Stimulated activated CD8-positive, alpha-beta memory T cell treated with anti-CD3 and anti-CD28 coated beads, Interleukin-2, amount 100 ng/mL, for 48 hours (primary cell): ENCODE measurements at places on chromosomes 3 and 15.

GRCh38 chr15:41900526-41901380 lies 6.9 kb upstream of the SPTBN5 start:
- DNase-seq: no peak

GRCh38 chr3:72629191-72629631 lies 219.0 kb downstream of the SHQ1 start:
- no peak for DNase-seq

GRCh38 chr3:10189557-10190354 lies 25.0 kb downstream of the IRAK2 start:
- no peak for DNase-seq

GRCh38 chr3:128178782-128179483 lies 25.7 kb downstream of the EEFSEC start:
- no peak for DNase-seq

GRCh38 chr3:115110830-115111229 lies 36.3 kb downstream of the ZBTB20 start:
- no peak for DNase-seq

DNA sequence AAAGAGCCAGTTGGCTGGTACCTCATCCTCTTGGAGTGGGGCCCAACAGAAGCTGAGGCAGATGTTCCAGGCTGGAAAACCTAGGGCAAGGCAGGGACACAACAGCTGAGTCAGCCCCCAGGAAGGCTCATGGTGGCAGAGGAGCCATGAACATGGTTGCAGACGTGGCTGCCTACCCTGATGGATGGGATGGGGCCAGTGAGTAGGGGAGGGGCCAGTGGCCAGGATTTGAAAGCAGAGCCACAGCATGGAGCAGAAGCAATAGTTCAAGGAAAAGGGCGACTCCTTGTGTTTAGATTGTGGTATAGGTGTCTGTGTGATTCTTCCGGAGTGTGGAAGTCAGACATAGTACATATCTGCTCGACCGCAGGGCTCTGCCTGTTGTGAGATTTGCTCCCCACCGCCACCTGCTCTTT lies 24.2 kb downstream of the PXYLP1 start:
- no peak for DNase-seq

DNA sequence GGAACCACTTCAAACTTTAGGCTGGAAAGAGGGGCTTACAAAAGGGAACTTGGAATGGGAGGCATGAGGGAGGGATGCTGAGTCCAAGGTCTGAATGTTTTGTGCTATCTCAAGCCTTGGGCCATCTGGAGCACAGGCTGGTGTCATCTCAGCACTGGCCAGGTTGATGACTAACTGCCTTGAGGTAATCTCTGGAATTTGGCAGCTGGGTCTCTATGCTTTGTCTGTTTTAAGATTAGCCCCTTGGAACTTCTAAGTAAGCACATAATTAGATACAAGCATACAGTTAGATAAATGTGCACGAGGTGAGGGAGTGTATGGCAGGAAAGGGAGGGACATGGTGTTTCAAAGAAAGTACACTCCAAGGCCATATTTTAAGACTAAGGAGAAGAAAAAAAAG lies 252.4 kb upstream of the CCDC54 start:
- no peak for DNase-seq

DNA sequence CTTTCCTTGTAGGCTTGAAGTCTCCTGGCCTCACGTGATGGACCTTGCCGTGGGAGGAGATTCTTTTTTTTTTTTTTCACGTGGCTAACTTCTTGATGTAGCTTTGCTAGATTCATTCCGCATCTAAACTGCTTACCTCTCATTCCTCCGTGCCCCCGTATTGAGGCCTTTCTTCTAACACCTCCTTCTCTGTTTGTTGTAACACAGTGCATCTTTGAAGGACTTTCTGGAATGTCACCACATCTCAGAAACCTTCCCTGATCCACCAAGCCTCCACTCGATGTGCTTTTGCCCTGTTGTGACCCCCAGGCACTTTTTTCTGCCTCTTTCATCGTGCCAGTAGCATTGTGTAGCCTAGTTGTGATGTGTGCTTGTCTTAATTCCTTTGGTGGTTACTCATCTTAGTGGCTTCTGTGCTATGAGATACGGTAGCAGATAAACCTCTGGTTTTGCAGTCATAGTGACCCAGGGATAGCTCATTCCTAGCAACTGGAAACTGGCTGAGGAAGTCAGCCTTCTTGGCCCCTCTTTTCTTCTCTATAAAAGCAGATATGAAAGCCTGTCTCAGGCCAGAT lies 1.6 kb upstream of the BNC1 start:
- DNase-seq: no peak

DNA sequence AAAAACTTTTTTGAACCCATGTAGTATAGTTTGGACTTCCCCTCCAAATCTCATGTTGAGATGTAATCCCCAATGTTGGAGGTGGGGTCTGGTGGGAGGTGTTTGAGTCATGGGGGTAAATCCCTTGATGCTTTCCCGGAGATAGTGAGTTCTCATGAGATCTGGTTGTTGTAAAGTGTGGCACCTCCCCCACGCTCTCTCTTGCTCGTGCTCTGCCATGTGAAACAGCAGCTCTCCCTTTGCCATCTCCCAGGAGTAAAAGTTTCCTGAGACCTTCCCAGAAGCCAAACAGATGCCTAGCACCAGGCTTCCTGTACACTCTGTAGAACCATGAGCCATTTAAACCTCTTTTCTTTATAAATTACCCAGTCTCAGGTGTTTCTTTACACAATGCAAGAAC lies 16.0 kb upstream of the RNU6-1 start:
- DNase-seq: no peak

GRCh38 chr3:170848292-170848917 lies 21.6 kb downstream of the RPL22L1 start:
- DNase-seq: no peak

DNA sequence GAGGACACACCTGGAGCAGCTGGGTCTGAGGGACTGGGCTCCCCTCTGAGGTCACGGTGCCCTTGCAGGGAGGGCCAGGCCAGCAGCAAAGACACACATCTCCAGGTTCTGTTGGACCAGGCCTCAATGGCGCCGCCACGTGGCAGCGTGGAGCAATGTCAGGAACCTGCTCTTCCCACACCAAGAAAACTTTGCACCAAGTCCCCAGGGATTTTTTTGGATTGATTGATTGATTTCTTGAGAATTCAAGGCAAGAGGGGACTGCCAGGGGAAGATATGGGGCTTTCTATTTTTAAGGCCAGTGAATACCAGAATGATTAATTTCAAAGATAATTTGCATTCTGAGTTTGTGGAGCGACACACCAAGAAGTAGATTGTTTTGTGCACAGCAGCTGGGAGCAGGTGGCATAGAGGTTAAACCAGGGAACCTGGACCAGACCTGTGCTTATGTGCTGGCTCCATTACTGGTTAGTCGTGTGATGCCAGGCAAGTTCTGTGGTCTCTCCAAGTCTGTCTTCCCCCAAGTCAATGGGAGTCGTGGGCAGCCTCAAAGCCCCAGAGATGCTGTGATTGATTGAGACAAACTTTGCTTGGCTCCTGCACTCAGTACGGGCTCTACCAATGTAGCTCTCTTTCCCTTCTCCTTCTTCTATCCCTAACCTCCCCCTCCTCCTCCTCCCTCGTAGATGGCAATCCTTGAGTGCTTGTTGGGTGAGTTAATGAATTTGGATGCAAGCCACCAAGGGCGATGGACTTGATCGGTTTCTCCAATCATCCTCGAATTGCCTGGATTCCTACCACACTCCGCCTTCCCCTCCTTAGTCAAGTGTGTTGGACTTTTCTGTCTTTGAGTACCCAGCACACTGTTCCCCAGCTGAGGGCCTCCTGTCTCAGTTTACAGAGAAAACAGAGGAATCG lies 96.2 kb upstream of the TRPM1 start:
- peak; percentile 30 for DNase-seq

DNA sequence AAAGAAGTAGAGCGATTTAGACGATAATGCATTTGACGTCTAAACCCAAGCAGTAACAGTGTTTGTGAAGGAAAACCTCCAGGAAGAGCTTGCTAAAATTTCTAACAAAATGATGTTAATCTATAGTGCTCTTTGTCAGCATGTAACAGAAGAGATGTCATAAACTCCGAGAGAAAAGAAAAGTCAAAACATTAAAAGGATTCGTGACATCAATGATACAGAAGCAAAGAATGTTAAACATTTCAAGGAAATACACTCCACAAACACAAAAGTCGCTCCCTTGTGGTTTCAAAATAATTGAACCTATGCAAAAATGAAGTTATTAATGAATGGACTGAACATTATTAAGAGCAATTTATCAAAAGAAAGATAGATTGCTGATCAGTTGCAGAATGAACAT lies 27.9 kb downstream of the AADAC start:
- no peak for DNase-seq

DNA sequence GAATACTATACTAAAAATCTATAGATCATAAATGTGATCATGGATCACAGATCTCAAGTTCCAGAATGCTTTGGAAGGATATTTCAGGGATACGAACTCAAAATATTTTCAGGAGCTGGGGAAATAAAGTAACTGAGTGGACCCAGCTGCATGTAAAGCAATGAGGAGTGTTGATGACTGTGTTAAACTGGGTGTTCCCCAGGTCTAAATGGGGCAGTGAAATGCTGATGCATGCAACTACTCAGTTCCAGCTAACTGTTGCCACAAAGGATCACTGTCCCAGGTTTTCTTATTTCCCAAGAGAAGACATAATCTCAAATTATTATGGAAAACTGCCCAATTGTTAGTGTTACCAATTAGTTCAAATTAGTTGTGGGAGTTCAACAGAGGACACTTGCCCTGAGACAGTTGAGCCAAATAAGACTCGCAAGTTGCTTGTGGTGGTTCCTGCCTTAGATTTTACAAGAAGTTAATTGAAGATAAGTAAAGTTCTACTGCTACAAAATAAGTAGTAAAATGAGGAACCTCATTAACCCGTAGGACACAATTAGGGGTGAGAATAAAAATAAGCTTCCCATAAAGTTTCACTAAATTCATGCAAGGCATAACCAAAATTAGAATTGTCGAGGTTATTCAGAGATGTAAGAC lies 66.3 kb upstream of the IL12A start:
- DNase-seq: no peak
